ENCODE measurements at places on chromosomes 16 and 17.

DNA sequence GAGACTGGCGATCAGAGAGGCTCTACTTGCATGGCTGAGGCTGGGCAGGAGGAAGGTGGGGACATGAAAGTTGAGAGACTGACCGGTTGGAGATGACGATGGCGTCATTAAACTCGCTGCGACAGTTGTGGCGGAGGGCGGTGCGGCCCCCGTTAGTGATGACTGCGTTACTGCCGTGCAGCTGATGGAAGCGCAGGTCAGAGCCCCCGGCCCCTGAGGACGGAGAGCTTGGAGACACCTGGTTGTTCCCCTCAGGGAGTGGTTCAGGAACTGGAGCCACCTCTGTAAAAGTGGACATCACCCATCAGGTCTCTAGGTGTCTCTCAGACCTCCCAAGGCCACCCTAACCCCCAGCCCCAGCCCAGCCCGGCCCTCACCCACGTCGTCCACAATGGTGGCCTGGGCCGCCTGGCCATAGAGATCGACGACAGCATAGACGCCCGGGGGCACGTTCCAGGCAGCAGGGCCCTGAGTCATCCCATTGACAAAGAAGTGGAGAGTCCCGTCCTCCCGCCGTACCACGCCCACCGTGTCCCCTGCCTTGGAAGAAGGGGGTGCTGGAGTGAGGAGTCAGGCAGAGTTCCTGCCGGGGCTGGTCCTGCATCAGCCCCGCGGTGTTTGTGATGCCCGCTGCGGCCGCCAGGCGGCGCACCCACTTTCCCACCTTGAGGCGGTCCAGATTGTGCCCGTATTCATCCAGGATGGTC, 5.3 kb downstream of the NEURL4 start:
- DNase-seq, result no peak

DNA sequence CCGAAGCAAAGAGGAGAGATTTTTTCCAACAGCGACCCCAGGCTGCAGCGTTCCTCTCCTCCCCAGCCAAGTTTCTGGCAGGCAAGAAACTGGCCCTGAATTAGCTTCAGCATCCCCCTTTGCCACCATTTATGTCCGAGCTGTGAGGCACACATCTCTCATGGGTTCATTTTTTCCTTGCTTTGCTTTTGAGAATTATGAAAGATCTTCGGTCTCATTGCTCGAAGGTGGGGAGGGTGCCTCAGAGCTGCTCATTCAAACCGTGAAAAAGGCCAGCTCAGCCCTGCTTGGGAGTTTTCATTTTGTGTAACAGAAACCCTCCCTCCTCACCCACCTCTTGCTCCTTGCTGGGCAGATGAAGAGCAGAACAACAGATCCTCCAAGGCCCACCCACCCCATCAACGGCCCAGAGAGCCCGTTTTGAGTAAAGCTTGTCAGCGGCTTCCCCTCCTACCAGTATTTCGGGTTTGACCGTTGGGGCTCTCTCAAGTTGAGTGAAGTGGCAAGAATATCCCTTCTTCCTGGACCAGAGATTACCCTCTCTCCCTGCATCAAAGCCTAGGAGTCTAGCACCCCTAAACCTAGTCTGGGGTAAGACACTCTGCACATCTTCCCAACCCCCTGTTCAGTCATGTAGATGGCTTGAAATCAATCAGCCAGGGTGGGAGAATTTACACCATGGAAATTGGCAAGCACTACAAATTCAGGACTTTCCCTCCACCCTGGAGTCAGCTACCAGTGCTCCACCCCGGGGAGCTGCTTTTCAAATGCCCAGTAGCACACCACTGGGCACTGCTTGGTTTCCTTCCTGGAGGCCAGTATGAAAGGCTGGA, 1.8 kb downstream of the CCR7 start:
- no peak for DNase-seq

- no peak for DNase-seq
These were observed 40.5 kb downstream of the CEP95 start for GRCh38 chr17:64547319-64547718.

DNA sequence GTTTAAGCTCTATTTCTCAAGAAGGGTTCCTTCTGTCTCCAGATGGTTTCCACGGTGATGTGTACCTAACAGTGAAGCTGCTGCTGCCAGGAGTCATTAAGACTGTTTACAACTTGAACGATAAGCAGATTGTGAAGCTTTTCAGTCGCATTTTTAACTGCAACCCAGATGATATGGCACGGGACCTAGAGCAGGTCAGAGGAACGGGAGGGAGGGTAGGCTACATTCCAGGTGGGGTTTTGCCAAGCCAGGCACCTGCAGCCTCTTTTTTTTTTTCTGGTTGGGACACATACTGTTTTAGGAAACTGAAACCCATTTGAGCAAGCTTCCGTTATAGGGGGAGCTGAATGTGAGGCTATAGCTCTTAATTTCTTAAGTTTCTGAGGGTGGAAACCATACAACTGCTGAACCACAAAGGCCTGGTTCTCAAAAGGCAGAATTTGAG, 10.6 kb downstream of the LIG3 start:
- DNase-seq, result no peak

DNA sequence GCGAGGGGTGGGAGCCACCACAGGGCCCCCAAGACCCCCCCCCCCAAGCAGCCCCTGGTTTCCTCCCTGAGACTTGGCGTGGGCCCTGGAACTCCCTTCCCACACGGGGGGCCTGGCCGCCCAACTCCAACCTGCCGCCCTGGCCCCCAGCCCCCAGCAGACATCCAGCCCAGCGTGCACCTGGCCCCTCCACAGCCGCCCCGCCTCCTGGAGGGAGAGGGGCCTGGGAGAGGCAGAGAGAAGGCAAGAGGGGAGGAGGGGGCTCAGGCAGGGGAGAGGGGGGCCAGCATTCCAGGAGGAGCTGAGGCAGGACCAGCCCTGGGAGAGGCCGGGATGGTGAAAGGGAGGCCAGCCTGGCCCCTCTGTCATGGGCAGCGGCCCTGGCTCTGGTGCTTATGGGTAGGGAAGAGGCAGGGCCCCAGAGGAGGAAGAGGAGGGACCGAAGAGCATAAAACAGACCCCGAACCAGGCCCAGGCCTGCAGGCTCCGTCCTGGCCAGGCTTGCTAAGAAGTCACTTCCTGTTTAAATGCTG, 16.7 kb downstream of the IL34 start:
- no peak for DNase-seq

- DNase-seq, result no peak
These were observed 30.1 kb downstream of the NLRC3 start for GRCh38 chr16:3546986-3547682.

DNA sequence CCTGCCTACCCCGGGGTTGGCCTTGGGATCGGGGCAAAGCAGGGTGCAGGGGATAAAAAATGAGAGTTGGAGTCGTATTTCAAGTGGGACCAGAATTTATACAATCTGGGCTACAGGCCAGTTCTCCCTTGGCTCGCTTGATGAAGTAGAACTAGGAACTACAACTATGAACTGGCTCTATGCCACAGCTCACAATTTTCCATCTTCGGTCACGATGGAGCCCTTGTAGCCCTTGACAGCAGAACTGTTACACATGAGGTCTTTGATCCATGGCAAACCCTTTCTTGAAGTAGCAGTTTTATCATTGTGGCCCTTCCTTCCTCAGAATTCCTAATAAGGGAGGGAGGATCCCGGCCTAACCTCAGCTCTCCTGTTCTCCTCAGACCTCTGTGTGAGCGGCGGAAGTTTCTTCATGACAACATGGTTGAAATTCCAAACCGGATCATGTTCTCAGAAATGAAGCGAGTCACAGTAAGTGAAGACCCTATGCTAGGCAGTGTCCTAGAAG, 17.1 kb downstream of the LIG3 start:
- DNase-seq, result no peak

GRCh38 chr16:66127459-66128370, 238.8 kb upstream of the CDH5 start:
- DNase-seq, result no peak

GRCh38 chr16:67229906-67230808, 3.2 kb downstream of the TMEM208 start:
- DNase-seq, result no peak

GRCh38 chr16:10806698-10807097, 11.9 kb downstream of the TVP23A start:
- no peak for DNase-seq

Data from esophagus squamous epithelium (tissue), 5 donors.